ENCODE measurements at places on chromosomes 1 and 21.

DNA sequence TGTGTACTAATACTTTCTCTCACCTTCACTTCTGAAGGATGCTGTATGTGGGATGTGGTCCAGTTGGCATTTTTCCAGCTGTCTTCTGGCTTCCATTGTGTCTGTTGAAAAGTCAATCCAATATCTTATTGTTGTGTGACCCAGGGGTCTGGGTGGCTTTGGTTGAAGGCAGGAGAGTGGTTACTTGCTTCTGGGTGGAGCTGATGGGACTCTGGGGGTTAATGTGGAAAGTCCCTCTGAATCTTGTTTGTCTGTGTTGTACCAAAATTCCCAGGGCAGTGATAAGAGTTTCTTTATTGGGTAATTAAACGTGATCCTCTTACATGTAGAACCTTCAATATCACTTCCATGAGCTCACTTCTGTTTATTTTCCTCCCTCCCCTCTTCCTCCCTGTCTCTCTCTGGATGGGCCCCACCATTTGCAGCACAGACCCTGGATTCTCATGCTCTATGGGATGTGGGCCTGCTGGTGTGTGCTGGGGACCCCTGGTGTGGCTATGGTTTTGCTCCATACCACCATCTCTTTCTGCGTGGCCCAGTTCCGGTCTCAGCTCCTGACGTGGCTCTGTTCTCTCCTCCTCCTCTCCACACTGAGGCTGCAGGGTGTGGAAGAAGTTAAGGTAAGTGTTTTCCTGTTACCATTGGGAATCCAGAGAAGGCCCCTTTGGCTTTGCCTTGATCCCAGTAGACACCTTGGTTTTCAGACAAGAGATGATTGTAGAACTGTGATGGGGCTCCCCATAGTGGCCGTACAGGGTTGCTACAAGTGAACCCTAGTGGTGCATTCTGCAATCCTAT, 71.5 kb downstream of the HHAT start:
- DNase-seq: peak; percentile 72

DNA sequence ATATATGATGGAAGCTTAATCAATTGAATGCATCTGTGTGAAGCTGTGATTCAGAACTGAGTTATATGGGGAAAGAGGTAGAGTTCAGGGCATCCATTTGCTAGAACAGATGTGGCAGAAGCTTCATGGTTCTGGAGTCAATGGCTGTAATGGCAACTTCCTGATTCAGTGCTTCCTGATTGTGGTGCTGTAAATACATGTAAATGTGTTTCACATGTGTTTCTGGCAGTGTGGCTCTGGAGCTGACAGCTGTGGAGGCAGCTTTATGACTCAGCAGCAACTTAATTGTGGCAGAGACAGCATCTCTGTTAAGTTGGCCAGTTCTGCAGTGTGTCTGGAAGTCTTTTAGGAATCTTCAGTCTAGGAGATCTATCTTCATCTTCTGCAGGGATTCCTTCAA, 226.6 kb upstream of the ZRANB2 start:
- DNase-seq: peak; percentile 23

DNA sequence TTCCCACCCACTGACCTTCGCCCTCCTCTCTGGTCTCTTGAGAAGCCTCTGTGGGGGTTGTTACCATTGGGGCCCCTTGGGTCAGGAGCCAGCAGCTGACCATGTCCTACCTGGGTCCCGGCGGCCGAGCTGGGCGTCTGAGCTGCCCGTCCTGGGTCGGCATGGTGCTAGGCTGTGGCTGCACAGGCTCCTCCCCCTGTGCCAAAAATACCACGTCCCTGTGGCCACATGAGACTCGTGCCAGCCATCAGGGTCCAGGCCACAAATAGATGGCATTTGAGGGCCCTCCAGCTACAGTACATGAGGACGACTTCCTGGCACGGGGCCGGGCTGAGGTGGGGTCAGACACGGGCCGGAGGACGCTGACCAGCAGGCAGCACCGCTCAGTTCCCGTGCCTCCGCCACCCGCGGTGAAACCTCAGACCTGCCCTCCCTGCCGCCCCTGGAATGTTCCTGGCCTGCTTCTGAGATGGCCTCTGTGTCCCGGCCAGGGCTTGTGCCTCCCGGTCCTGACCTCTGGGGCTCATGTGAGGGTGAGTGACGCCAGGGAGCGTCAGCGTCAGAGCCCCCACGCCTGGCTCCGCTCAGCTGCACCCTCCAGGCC, at the start of gene PERM1:
Gene PERM1 (minus strand): TSS at position 139 of the 604 bp plus-strand sequence. CDS start 1,064 bp downstream, outside the sequence.
- DNase-seq: no peak

- DNase-seq: no peak
Observed at GRCh38 chr1:31790140-31790539, 25.7 kb downstream of the SPOCD1 start.

DNA sequence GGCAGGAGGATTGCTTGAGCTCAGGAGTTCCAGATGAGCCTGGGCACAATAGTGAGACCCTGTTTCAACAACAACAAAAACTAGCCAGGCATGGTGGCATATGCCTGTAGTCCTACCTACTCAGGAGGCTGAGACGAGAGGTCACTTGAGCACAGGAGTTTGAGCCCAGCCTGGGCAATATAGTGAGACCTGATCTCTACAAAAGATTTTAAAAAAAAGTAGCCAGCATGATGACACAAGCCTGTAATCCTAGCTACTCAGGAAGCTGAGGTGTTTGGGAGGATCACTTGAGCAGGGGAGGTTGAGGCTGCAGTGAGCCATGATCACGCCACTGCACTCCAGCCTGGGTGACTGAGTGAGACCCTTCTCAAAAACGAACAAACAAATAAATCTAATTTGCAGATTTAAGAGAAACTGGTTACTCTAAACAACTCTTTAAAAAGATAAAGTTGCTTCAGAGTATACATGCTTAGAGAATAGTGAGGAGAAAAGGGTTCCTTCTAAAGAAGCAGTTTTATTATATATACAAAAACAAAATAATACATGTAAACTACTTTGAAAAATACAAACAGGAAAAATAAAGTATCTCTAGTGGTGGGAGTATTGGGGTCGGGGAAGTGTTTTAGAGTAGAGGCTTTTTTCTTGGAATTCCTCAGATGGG, 88.4 kb downstream of the ADCY10 start:
- DNase-seq: peak; percentile 17

- DNase-seq: no peak
Observed at GRCh38 chr1:83511146-83511726, 487.7 kb downstream of the TTLL7 start.

- DNase-seq: no peak
Observed at GRCh38 chr1:168966217-168966616, 140.3 kb upstream of the ATP1B1 start.

- no peak for DNase-seq
Observed at GRCh38 chr1:20058531-20058930, 11.5 kb upstream of the PLA2G5 start.

DNA sequence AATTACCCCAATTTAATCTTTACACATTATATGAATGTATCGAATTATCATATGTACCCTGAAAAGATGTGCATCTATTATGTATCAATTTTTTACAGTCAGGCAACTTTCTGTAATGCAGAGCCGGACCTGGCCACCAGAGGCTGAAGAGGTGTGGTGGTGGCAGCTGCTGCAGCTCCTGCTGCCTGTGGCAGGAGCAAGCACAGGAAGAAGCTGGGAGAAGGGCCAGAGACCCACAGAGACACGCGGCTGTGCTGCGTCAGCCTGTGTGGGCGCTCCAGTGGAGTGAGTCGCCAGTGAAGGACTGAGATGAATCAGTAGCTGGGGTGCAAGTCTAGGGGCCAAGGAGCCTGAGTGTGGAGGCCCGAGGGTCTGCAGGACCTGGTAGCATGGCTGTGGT, 74.3 kb upstream of the COG2 start:
- no peak for DNase-seq

DNA sequence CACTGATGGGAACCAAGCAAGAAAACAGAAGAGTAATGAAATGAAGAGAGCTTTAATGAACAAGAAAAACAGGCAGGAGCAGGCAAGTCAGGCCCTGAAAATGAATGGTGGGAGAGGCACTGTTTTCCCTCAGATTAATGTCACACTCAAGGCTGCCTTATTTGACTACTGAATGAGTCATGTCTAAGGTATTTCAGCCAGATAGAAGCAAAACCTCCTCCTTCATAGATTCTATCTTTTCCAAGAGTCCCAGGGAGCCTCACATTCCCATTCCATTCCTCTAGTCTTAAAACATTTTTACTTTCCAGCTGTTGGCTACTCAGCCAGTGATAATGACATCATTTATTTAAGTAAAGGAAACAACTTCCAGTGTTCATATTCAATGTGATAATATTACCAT, 228.4 kb upstream of the NRIP1 start:
- DNase-seq: no peak

DNA sequence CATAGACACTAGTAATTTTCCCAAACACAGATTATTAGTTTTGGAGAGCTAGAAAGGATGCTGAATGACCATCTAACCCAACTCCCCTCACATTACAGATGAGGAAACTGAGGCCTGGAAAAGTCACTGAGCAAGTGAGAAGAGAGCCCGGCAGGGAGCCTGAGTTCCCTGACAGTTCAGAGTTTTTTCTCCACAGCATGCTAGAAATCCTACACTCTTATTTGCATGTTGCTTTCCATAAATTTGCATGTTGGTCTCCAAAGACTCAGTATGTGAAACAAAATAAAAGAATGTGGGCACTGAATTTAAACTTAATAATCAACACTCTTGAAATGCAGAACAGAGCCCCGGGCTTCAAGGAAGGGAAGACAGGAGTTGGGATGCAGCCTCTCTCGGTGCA, 132.3 kb downstream of the CCDC185 start:
- DNase-seq: no peak

DNA sequence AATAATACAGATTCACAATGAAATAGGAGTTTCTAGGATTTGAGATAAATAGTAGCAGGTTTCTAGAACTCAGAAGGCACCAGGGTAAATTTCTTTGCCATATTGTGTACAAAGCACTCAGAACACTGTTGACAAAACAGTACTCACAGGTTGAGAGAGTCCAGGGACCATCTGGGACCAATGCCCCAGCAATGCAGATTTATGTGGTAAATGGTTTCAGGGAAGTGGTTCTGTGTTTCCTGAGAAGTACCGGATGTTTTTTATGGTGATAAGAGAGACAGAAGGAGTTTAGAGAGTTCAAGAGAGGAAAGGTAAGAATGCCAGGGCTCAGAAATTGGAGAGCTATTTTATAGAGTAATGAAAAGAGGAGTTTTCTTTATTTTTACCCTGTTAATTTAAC, 29.6 kb upstream of the DIPK1A start:
- DNase-seq: peak; percentile 74

GRCh38 chr1:164830628-164831027, 271.6 kb downstream of the PBX1 start:
- DNase-seq: peak; percentile 19
